ENCODE measurements at places on chromosomes 5 and 9.

- DNase-seq, result no peak
Observed at GRCh38 chr5:131209506-131210150, 38.9 kb downstream of the LYRM7 start.

GRCh38 chr5:58453306-58453705, 6.6 kb downstream of the PLK2 start:
- DNase-seq, result no peak

DNA sequence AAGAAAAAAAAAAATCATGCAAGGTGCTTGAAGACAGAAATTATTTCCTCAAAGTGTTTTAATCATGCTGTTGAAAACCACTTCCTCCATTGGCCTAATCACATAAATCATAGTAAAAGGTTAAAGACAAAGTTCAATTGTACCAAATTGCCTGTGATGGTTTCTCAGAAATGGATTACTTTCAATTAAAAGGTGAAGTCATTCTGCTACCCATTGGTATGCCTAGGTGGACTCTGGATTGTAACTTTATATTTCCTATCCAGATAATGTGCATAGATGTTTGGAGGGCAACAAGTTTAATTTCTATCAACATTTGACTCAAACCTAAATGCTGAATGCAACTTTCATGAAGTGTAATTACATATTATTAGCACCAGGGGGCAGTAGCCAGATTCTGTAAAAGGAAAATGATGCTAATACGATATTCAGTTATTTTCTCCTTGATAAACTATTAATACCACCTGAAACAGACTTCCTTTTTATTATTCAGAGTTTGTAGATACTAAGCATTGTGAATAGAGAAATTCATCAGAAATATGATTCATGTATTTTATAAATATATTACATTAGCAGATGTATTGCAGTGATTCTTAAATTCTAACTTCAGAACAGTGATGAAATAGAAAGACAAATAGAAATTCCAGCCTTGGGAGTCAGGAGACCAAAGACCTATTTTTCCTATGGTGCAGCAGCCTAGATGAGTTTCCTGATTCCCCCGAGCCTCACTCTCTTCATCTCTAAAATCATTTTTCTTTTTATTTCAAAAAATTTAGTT, 148.2 kb downstream of the CAAP1 start:
- peak; percentile 25 for DNase-seq

DNA sequence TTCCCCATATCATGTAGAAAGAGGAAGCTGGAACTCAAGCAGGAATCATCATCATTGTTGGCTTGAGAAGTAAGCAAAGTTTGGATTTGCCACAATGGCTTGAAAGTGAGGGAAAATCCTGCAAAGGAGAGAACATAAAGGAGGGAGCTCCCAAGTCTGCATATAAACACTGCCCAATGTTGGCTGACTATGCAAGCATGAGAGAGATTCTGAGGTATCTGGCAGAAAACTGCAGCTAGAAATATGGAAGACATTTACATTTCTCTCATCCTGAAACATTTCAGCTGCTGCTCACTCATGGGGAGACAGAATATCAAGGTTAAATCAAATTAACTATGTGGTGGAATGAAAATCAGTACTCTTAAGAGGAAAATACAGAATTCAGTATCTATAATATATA, 415.6 kb upstream of the TNC start:
- DNase-seq, result no peak

DNA sequence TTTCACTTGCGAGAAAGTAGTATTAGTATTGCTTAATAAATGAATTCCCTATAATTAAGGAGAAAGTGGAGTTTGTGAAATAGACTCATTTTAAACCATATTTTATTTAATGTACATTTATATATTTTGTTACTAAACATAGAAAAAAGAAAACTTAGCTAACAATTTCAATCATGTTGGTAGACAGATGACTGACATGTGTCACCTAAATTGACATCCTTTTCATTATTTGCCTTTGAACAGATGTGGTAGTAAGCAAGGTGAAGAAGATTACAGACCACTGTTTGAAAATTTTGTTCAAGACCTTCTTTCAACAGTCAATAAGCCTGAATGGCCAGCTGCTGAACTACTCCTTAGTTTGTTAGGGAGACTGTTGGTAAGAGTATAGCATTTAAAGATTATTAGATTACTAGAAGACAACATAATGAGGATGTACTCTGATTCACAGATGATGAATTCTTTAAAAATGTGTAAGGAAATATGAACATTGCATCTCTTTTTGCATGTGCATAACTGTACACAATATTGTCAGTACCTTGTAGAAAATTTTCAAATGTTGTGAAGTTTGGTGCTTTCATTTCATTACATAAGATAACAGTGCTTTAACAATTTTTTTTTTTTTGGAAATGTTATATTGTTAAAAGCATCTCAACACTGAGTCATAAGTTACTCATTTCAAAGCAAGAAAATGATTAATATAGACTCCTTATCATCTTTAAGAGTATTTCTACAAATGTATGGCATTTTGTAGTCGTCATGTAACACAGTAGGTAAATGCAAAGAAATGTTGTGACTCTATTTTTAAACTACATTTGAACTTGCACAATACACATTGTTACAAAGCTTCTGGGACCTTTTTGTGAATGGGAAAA, 139.5 kb downstream of the NIPBL start:
- DNase-seq, result peak; percentile 58

DNA sequence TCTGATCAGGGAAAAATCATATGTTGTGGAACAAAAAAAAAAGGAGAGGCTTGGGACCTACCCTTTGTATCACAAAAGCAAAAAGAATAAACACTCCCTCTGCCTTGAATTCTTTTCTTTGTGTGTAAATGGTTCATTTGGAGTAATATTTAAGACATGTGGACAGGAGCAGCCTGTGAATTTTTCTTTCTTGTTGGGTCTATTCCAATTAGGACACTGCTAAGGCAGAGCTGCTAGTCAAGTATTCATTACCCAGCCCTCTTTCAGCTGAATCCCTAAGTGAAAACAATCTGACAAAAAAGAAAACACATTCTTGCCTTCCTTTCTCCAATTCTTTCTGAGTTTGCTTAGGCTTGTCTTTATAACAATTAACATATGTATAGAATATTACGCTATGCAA, 330.0 kb downstream of the EBF1 start:
- no peak for DNase-seq

GRCh38 chr5:33556330-33557328, 115.9 kb downstream of the TARS1 start:
- DNase-seq, result peak; percentile 51

GRCh38 chr5:151068433-151069197, 12.2 kb downstream of the TNIP1 start:
- no peak for DNase-seq

DNA sequence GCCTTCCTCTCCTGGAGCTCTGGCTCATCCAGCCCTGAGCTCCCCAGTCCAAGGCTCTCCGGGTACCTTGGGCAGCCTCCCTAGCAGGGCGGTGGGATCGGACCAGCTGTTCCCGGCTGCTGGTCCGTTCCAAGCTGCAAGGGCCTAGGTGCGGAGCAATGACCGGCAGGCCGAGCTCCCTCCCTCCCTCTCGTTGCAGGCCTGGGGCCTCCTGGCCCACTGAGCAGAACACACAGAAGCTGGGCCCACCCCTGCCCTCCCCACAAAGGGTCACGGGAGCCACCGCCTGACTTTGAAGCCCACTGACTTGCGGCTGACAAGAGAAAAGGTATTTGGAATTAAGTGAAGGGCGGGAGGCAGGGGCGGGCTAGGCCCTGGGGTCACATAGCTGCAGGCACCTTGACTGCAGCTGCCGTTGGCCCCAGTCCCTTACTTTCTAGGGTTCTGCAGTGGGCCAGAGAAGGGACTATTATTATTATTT, 104.7 kb upstream of the IER5L start:
- DNase-seq, result no peak

DNA sequence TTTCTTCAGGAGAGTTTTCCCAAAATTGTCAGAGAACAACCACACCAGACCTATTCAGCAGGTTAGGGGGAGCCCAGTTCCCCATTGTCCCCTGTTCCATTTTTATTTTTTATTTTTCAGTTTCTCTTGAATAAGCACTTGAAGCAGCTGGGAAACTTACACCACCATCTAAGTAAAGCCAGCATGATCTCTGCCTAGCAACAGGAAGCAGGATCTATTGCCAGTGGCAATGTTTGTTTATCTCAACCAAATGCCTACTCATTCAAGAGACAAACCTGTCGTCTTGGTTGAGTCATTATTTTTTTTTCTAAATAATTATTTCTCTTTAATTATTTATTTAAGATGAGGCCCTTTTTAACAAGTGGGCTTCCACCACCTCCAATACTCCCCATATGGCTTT, 379.3 kb downstream of the PLK2 start:
- peak; percentile 51 for DNase-seq

GRCh38 chr9:38424918-38425317, 664 bp upstream of the IGFBPL1 start:
- no peak for DNase-seq

GRCh38 chr5:14840624-14841023, 31.0 kb downstream of the ANKH start:
- no peak for DNase-seq

DNA sequence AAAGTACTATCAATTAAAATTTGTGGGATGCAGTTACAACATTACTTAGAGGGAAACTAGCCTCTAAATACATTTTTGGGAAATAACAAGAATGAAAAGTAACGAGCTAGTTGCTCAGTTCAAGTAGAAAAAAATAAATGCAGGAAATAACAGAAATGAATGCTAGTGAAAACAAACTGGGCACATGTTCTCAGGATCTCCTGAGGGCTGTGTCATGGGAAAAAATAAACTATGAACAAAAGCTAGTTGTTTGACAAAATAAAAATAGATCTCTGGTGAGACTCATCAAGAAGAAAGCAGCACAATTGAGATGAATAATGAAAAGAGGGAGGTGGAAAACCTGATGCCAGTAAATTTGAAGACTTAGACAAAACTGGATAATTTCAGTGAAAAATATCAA, 16.3 kb downstream of the IDNK start:
- no peak for DNase-seq

DNA sequence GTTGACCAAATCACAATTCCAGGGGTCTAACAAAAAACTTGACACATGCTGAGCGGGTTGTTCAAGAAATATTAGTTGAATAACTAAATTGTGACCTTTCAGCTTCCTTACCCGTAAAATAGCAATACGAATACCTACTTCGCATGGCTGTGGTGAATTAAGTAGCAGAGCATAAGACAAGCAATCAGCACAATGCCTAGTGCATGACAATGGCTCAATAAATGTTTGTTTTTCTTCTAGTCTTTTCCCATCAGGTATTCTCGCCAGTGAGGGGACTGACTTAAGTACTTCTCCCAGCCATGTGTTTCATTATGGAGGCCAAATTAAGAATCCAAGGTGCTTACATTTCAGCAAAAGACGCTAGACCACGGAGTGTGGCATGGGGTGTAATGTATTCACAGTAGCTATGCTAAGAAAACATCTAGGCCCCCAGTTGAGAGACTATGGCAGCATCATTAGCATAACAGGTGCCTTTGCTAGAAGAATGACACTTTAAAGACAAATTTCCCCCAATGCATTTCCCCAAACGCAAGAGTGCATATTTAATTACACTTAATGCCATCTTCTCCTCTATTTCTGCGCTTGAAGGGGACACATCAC, 145.9 kb downstream of the ASTN2 start:
- DNase-seq, result no peak

GRCh38 chr5:115626445-115626823, 598 bp upstream of the TMED7 start:
- DNase-seq, result no peak

GRCh38 chr9:98491828-98492227, 216.9 kb downstream of the GABBR2 start:
- DNase-seq, result peak; percentile 57

- DNase-seq, result no peak
Observed at GRCh38 chr5:99866740-99867139, 668.4 kb upstream of the FAM174A start.

DNA sequence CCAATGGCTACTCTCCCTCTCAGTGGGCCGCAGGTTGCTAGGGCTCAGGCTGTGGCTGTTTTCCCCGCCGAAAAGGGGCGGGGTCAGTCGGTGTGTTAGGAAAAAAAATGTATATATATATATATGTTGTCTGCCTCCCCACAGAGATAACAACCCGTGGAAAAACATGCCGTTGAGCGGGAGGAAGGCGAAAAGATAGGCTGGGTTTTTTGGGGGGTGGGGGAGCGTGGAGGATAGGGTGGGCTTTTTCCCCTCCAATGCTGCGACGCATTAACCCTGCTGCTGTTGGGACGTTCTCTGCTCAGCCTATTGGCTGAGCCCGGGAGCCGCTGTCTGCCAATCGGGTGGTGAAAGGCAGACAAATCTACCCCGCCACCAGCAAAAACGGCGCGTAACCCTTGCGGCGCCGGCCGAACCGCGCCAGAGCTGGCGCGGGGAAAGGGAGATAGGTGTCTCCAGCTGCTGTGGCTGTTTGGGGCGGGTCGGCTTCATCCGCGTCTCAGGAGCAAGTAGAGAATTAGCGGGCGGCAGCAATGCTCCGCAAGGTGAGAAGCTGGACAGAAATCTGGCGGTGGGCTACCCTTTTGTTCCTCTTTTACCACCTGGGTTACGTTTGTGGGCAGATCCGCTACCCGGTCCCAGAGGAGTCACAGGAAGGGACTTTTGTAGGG, at the start of gene PCDHGC4:
Gene PCDHGC4, plus strand, starts transcription at position 390 of the 671 bp plus-strand sequence. Its CDS starts 144 bp downstream, at position 534.
- DNase-seq, result no peak

- peak; percentile 78 for DNase-seq
Observed at GRCh38 chr9:2126331-2126803, 111.2 kb downstream of the SMARCA2 start.

- DNase-seq, result no peak
Observed at GRCh38 chr5:83744821-83745220, 24.2 kb upstream of the HAPLN1 start.

DNA sequence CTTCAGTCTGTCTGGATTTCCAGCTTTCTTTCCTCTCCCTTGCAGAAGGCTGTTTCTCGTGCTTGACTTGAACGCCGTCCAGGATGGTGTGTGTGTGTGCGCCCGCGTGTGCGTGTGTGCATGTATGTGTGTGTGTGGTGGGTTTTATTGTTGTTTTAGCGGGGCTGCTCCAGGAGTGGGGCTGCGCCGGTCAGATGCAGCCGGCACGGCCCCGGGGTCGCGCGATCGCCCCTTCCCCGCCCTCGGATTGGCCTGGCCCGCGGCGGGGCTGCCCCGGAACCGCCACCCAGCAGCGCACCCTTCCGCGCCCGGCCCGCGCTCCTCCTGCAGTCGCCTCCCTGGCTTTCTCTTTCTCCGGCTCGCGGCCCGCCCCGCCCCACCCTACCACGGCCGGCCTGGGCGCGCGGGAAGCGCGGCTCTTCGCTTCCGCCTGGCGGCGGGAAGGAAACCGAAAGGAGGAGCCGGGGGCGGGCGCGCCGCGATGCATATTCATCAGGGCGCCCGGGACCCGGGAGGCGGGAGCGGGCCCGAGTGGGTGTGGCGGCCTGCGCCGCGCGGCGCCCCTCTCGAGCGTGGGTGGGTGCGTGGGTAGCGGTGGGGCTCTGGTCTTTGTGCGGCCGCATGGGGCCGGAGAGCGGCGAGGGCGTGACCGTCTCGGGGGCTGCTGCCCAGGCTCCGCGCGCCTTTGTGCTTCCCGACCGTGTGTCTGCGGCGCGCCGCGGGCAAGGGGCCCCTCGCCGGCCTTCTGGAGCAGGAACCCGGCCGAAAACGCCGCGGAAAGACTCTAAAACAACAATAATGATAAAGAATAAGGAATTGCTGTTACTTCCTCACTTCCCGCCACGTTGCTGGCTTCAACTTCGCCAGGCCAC, 8.5 kb upstream of the NFIB start:
- peak; percentile 83 for DNase-seq

- no peak for DNase-seq
Observed at GRCh38 chr9:135326141-135326540, 153.4 kb upstream of the PPP1R26 start.

Measured in amniotic epithelial cell (primary cell).